ENCODE measurements at places on chromosomes 1 and 21.
A peak's percentile ranks its signal among the peaks of the same experiment; 100 is the strongest.

DNA sequence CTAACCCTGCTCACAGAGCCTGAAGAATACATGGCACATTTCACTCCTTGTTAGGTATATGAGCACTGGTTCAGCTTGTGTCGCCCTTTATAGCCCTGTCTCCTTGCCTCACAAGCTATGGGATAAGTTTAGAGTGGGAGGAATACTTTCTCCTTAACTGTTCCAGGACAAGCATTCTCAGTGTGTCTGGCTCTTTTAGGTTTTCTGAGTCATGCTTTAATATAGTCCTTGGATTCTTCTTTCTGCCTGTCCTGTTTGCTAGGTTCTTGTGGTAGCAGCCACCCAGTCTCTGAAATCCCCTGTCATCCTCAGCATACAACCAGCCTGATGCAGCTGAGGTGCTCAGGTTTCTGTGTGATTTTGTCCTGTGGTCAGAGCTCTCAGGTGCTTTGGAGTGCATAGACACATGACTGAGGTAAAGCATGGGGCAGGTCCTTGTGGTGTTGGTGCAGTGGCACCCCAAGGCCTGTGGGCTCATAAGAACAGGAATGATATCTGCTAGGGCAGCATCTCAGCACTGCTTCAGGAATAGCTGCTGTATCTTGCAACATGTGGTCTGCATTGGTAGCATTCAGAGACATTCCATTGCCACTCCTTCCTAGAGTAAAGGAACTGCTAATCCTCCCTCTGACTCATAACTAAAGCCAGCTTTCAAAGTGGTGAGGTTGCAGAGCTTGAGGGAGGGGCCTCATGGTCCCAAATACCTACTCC, 14.2 kb upstream of the CASQ2 start:
- DNase-seq = no peak

GRCh38 chr1:67004176-67004575, 49.8 kb downstream of the SLC35D1 start:
- no peak for DNase-seq

- DNase-seq = no peak
Observed at GRCh38 chr21:45513003-45513717, 29.1 kb downstream of the SLC19A1 start.

DNA sequence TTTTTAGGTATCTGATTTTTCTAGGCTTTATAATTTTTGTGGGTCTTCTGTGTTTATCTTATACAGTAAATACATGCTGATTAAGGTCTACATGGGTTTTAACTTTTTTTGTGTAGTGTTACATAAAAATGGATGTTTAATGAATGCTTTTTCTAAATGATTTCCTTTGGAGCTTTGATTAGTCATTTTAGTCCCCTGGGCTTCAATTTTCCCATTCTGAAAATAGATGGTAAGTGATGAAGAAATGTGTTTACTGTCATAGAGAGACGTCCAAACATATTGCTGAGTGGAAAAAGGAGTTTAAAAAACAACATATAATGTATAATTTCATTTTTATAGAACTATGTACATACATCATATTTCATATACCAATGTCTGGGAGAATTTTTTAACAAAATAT, 140.9 kb upstream of the HMCN1 start:
- DNase-seq = no peak

- DNase-seq = no peak
Observed at GRCh38 chr1:155932487-155932886, 1.7 kb downstream of the KHDC4 start.

DNA sequence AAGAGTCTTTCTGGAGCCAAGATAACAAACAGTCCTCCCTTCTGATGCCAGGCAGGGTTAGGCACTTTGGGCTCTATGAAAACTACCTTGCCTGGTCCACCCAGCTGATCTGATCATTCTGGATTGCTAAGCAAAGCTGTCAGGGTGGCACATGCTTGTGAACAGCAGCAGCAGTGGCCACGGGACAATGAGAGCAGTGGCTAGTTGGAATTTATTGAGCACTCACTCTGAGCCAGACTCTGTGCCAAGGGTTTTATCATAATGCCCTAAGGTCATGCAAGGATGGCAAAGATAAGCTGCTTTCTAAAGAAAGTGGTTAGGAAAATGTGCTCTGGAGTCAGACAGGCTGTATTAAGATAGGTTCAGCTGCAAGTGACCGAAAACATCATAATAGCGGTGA, 390.4 kb upstream of the VAMP3 start:
- DNase-seq = no peak

DNA sequence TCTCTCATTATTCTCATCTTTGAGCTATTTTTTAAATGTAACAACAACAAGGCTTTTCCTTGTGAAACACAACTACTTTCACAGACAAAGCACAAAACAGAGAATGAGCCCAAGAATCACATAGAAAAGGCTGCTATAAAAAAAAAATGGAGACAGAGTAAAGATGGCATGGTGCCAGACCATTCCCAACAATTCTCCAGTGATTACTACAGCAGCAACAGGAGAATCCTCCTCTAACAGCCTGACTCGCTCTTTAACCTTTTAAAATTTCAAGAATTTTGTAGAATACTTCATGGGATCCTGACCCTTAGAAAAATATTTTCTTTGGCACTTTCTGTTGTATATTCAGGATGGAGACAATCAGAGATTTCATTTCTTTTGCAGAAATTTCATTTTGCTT, 3.8 kb upstream of the BCAS2 start:
- no peak for DNase-seq

GRCh38 chr1:204207136-204207616, 6.6 kb downstream of the GOLT1A start:
- DNase-seq = peak; percentile 35

DNA sequence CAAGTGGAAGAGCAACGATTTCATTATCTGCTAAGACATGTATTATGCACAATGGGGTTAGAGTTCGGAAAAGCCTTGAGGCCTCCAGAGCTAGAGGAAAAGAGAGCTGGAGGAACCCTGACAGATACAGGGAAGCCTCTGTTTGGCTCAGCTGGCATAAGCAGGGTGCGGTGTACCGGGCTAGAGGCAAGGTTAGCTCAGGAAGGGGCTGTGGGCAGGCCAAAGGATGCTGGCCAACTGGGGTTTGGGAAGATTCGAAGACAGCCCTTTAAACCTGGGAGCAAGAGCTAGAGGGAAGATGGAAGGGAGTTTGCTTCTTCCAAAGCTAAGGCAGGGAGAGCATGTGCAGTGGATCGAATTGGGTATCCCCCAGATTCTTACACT, 107.6 kb upstream of the TLR5 start:
- no peak for DNase-seq

DNA sequence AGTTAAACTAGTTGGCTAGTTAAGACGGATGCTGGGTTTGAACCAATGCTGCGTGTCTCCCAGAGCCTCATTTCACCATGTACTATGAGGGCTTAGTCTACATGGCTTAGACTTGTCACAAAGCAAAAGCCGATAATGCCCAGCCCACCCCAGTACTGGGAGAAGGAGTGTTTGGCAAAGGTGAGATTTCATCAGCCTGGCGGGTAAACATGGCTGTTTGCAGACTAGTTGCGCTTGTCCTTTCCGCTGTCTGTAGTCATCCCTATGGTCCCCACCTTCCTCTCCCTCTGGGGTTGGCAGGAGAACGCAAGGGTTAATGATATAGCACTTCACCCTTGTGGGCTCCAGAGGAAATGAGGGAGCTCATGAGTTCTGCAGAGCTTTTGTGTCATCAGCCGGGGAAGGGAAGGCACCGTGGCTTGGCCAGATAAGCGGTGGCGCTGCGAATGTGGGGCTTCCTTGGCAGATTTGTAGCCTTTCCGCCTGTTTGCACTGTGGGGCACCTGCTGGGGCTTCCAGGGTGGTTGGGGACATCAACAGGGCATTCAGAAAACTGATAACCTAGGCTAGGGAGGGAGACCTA, 29.2 kb downstream of the SOX13 start:
- DNase-seq = no peak

DNA sequence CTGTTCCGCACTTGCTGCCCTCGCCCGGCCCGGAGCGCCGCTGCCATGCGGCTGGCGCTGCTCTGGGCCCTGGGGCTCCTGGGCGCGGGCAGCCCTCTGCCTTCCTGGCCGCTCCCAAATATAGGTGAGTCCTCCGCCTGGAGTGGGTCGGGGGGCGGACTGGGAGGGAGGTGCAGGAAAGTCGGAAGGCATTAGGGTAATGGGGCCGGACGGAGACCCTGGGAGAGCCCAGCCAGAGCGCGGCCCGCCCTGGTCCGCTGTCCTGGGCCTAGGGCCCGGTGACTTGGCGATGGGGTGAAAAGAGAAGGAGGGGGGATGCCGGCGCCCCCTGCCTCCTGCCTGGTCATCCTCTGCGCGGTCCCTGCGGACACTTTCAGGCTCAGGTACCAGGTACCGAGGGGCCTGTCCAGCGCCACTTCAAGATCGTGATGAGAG, 243 bp downstream of the ADAM15 start:
- DNase-seq = no peak

GRCh38 chr1:228276901-228277490, 69.2 kb downstream of the OBSCN start:
- DNase-seq = no peak

GRCh38 chr1:18849261-18849711, 10.2 kb downstream of the TAS1R2 start:
- DNase-seq = no peak

- DNase-seq = no peak
Observed at GRCh38 chr1:229368347-229368746, 25.5 kb upstream of the CCSAP start.

DNA sequence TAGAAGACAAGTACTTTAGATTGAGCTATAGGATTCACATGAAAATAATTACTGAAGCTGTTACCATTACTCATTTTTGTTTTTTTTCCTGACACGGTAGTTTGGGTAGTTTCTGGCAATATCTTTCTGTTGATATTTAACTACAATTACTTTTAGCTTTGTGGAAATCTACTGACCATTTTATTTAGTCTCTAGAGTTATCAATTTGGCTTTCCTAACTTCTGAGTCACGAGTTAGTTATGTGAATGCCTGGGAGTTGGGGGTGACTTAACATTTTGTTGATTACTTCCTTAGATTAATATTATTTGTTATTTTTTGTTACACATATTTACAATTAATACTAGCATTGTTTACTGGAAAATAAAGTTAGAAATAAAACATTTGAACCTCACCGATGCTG, 160.6 kb downstream of the HMCN1 start:
- DNase-seq = no peak

- DNase-seq = no peak
Observed at GRCh38 chr1:33330361-33330890, 9.5 kb upstream of the A3GALT2 start.

- DNase-seq = no peak
Observed at GRCh38 chr21:27519361-27519760, 552.5 kb upstream of the ADAMTS5 start.

DNA sequence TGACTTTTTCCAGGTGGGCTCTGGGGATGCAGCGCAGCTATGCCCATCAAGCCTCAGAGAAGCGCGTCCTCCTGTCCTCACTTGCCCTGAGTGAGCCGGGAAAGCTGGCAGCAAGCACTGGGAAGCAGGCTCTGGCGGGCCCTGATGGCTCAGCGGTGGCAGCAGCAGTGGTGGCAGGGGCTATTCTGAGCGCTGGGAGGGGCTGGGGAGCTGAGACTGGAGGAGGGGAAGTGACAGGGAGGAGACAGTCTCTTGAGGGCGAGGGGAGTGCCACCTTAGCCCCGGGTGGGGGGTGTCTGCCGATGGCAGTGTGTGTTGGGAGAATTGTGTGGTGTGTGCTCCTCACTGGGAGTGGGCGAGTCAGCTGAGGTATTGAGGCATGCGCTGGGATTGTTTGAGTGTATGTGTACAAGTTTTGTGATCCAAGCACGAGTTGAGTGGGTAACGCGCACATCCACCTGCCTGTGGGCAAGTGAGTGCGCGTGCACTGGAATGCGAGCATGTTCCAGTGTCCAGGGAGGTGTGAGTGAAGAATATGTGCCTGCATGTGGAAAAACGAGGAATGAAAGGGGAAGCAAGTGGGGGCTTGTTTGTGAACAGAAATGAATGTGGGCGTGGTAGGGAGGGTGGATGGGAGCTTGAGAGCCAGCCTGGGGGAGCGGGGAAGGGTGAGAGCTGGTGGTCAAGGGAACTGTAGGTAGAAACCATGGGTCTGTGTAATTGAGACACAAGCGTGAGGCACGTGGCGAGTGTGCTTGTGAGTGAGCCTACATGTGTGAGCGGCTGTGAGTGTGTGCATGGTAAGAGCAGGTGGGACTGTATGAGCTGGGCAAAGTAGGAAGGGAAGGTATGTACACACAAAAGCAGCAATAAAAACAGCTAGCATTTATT, 2.9 kb upstream of the FOXO6 start:
- DNase-seq = no peak

- no peak for DNase-seq
Observed at GRCh38 chr1:52635321-52636089, 2.5 kb downstream of the SHISAL2A start.

GRCh38 chr1:171480035-171480434, 5.3 kb upstream of the PRRC2C start:
- DNase-seq = no peak

DNA sequence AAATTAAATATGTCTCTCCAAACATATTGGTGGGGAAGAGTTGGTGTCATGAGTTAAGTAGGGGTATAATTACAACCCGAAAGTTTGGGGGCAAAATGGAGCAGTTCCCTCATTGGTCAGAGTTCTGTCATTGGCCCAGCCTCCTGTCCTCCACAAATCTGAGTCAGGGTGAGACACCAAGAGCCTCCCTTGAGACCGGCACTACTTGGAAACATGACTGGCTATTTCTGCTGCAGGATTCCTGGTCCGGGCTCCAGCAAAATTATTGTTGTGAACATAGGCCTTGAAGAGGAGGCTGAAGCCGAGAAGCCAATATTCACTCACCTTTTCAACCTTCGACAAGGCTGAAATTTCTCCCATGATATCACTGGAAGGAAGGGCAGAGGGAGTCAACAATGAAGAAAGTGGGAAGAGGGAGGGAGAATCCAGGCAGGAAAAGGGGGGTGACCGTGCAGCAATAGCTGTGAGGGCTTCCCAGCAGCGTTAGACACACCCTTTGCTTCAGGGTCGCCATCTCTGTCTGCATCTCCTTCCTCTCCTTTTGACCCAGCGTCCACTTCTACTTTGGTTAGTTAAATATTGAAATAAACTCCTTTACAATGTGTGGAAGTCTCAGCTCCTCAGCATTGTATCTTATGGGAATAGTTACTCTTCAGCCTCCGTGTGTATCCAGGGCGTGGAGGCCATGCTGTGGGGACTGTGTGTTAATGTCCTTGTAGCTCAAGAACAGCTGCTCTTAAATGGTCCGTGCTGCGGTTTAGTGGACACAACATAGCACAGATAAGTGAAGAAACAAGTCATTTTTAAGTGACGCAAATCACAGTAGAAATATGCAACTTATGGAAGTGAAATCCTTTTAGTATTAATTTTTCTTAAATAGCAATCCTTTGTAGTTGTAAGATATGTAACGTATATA, 307.4 kb downstream of the DISC1 start:
- no peak for DNase-seq

DNA sequence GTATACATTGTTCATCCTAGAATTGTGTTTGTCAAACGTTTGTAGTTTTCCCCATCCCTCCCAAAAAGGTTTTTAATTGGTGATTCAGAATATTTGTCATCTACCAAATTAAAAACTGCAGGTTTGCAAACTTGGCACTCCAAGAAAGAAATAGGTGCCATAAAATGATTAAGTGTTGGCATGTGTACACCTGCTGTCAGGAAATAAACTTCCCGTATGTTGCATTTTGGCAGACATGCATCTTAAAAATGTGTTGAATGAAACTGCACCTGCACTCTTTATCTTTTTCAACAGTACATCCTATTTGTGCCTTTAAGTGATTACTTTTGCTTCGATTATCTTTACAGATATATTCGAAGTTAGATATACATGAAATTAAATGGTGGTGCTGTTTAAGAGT, 7.3 kb downstream of the B3GALT2 start:
- DNase-seq = no peak
